ENCODE measurements at places on chromosomes 4 and X. TPM values are rescaled to one million over a fixed set of nuclear protein-coding genes. Genes with fewer than 3 reads are reported as not detected.

- DNase-seq = no peak
Observed at GRCh38 chr4:16728849-16729248, 169.6 kb downstream of the LDB2 start.

- peak; percentile 43 for DNase-seq
Observed at GRCh38 chrX:150088766-150089518, 150.7 kb upstream of the EOLA2 start.

GRCh38 chr4:171101845-171102244, 711.4 kb upstream of the GALNTL6 start:
- no peak for DNase-seq

DNA sequence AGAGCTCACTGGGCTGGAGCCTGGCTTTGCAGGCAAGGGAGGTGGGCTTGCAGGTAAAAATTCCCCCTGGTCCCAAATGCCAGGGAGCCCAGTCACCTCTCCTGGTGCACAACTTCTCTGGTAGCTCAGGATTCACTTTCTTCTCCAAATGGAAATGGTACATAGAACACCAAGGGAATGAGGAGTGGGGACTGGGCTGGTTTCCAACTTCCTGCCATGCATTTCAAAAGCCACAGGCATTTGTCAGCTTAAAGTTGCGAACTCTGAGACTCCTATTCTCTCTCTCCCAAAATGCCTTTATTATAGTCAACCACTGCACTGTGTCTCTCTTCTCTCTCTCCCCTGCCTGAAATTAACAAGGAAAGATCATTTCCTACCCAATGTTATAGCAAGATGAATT, 177.3 kb downstream of the GRIA3 start:
- no peak for DNase-seq

DNA sequence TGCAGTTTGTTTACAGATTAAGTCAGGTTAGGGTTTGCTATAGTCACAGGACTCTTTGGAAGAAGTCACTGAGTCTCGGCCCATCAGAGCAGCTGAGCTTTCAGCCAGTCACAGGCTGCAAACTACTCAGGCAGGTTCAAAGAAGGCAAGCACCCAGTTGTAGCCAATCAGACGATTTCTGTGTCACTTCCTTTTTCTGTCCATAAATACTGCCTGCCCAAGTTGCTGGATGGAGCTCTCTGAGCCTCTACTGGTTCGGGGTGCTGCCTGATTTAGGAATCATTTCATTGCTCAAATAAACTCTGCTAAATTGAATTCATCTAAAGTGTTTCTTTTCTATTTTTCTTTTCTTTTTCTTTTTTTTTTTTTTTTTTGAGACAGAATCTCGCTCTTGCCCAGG, 7.3 kb upstream of the SH3BP2 start:
- no peak for DNase-seq

- peak; percentile 87 for DNase-seq
Observed at GRCh38 chr4:1463088-1463926, 57.1 kb upstream of the NKX1-1 start.

GRCh38 chrX:74277846-74278245, 26.1 kb upstream of the ZCCHC13 start:
- DNase-seq = no peak

DNA sequence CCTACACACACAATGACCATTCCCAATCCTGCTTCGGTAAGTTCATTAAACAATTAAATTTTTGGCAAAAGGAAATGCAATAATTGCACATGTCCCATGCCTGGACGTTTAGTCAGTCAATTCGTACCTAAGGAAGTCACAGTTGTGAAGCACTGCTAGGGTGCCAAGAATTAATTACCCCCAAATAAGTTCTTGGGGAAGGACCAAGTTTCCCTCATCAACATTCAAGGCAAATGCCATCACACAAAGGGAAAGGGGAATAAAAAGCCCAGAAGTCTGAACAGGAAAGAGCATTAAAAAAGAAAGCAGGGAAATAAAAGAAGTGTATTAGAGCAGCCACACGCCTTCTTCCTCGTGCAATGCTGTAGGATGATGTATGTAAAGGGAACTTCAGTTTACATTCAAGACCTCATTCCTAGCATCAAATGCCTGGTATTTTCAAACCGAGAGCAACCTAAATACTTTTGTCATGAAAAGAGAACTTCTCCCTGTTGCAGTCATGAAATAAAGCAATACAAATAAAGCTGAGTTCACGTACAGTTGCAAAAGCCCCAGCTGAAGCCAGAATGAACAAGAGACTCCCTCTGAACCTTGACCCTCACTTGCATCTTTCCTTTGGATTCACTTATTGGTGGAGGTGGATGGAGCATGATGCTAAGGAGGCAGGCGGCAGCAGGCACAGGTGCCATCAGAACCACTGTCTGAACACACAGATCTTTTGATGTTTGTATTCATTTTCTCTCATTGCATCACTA, 124.0 kb upstream of the PPARGC1A start:
- DNase-seq = no peak

- peak; percentile 22 for DNase-seq
Observed at GRCh38 chrX:22192419-22193060, 80.2 kb upstream of the CBLL2 start.

- peak; percentile 48 for DNase-seq
Observed at GRCh38 chr4:153465615-153466080, 512 bp upstream of the TMEM131L start.

DNA sequence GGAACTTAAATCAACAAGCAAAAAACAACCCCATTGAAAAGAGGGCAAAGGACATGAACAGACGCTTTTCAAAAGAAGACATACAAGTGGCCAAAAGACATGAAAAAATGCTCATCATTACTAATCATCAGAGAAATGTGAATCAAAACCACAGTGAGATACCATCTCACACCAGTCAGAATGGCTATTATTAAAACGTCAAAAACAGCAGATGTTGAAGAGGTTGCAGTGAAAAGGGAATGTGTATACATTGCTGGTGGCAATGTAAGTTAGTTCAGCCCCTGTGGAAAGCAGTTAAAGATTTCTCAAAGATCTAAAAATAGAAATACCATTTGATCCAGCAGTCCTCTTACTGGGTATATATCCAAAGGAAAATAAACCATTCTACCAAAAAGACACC, 22.6 kb downstream of the RTL9 start:
- DNase-seq = no peak

DNA sequence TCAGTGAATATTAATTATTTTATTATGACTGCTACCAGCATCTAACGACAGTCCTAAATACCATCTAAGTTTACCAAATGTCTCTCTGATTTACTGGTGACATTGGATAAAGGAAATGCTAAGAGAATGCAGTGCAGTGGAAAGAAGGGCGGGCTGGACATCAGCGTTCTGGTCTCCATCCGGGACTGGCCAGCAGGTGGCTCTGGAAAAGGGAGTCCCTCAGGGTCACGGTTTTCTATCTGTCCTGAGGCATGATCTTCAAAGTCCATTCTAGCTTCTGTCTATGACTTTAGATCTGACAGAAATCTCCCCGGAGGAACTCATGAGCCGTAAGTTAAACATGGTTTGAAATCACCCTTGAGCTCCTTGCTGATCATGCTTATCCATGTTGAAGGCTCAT, 3.3 kb downstream of the TRIM2 start:
- peak; percentile 23 for DNase-seq

DNA sequence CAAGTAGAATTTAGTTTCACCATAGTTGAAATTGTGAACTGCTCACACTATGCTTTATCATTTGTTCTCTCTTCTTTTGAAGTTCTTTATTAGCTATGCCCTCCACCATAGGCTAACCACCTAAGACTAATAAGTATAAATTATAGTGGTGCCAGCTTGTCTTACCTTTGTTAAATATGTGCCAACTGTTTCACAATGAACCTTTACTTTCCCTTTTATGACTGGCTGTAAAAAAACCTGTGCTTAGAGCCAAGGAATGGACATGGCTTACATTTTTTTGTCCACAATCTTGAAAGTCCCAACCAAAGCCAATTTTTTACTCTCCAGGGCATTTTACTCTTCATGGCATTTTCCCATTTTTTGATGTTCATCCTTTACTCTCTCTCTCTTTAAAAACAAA, 123.5 kb upstream of the LEF1 start:
- no peak for DNase-seq

- DNase-seq = peak; percentile 38
Observed at GRCh38 chr4:99642725-99643489, 14.7 kb downstream of the C4orf54 start.

- DNase-seq = peak; percentile 65
Observed at GRCh38 chrX:109485470-109486340, 3.8 kb upstream of the GUCY2F start.

DNA sequence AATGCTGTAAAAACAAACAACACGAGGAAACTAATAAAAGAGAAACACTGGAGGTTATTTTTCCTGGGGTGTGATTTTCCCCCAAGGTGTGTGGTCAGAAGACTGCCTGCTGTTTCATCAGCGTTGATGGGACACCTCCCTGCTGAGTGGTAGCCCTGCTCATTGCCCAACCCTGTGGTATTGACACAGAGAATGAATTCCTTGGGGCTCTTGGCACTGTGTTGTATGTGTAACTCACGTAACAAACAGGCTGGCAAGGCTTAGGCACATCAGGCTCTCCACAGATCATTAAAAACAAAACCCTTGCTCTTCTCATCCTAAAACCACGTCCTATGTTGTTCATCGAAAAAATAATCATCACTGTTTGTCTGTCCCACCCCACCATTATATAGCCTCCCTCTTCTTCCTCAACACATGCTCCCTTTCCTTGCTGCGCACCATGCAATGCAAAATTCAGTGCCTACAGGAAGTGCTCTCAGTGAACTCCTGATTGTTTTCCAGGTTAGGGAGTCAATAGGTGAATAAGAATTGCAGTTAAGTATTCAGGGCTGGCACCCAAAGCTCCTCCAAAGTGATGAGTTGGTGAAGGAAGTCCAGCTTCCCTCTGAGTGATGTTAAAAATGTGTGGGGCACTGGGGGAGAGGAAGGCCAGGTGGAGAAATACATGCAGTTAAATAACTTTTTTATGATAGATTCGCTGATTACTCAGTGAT, 11.4 kb upstream of the PUDP start:
- no peak for DNase-seq

DNA sequence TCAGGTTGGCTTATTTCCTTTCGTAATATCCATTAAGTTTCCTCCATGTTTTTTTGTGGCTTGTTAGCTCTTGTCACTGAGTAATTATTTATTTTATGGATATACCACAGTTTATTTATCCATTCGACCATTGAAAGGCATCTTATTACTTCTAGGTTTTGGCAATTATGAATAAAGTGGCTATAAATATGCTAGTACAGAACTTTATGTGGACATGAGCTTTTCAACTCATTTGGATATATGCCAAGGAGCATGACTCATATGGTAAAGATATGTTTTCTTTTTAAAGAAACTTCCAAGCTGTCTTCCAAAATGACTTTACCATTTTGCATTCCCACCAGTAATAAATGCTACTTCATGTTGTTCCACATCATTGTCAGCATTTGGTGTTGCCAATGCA, 803.6 kb downstream of the GLUD2 start:
- DNase-seq = no peak

DNA sequence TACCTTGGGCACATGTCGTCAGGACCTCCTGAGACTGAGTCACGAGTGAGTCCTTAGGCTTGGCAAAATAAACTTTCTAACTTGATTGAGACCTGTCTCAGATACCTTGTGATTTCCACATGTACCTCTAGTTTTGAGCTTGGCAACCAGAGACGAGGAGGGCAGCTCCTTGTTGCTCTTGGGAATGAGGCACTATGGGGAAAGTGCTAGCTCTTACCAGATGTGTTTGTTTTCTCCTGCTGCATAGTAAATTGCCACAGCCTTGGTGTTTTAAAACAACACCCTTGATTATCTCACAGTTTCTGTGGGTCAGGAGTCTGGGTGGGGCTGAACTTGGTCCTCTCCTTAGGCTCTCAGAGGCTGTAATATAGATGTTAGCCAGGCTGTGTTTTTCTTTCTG, 59.1 kb upstream of the MAML3 start:
- DNase-seq = no peak

- no peak for DNase-seq
Observed at GRCh38 chr4:7804756-7805385, 134.8 kb downstream of the AFAP1 start.

DNA sequence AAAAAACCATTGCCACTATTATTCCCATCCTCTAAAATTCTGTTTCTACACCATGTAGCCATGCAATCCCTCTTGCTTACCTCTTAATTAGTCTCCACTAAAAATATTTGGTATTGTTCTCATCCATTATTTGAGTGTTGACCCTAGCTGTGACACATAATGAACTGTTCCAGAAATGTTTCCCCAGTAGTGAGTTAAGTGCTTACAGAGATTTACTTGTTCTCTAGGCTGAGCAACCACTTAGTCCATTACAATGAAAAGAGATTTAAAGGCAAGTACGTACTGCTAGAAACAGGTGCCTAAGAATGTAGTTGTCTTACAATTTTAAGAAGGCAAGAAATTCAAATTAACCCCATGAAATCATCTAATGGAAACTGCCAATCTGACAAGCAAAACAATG, 112.7 kb upstream of the PTPN13 start:
- no peak for DNase-seq

GRCh38 chr4:123921339-123921738, 524.7 kb downstream of the SPRY1 start:
- DNase-seq = peak; percentile 55

- peak; percentile 68 for DNase-seq
Observed at GRCh38 chr4:165537028-165537648, 158.3 kb downstream of the CPE start.

- no peak for DNase-seq
Observed at GRCh38 chrX:11439846-11440245, 146.6 kb downstream of the AMELX start.

- DNase-seq = no peak
Observed at GRCh38 chr4:145720656-145721055, 40.7 kb downstream of the C4orf51 start.

- no peak for DNase-seq
Observed at GRCh38 chr4:159547645-159548308, 444.9 kb downstream of the RAPGEF2 start.

DNA sequence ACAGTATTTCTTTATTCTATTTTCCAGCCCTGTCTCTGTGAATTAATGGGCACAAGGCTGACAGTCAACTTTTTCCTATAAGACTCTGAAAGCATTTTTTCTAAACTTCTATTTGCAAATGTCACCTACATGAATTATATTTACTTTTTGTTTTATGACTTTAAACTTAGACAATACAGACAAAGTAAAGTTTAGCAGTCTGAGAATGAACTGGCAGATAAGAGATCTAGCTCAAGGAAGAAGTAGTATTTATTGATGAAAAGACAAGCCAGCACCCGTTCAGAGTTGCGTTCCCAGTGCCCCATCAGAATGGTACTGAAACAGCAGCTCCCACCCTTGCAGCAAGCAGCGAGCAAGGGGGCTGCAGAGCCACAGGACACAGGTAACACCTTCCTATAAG, 148.5 kb downstream of the FAM13A start:
- peak; percentile 20 for DNase-seq

Gene LONRF3
- not detected for total RNA-seq

Gene MAGED4
- 33.9 TPM for total RNA-seq

Gene ARHGAP10
- total RNA-seq = 71.0 TPM

Gene TFDP3
- total RNA-seq = not detected

Gene XAGE2
- total RNA-seq = not detected

Gene ARMCX4
- 11.6 TPM for total RNA-seq

Gene SORBS2
- total RNA-seq = 354 TPM

Gene SAT1
- total RNA-seq = 77.3 TPM

Gene F8A2
- total RNA-seq = 0.72 TPM

Gene CXCL8
- total RNA-seq = 17.1 TPM

Gene RAB33A
- total RNA-seq = 18.8 TPM

Gene EFHC2
- 0.48 TPM for total RNA-seq

Gene TRMT10A
- total RNA-seq = 44.8 TPM

Gene FAM47A
- total RNA-seq = not detected

Gene UGT2B17
- total RNA-seq = not detected

Gene HERC5
- total RNA-seq = 0.72 TPM

Gene CTAG1B
- not detected for total RNA-seq

Gene GPR50
- 1.2 TPM for total RNA-seq

Gene PHOX2B
- 0.96 TPM for total RNA-seq

Gene NOX1
- total RNA-seq = 0.96 TPM

Gene CYSLTR1
- total RNA-seq = 8.2 TPM

Gene TRIM60
- total RNA-seq = 2.2 TPM

Gene LANCL3
- total RNA-seq = 0.48 TPM

All from umbilical cord (tissue), 2 donors.